ENCODE measurements at places on chromosomes 7 and 10.

DNA sequence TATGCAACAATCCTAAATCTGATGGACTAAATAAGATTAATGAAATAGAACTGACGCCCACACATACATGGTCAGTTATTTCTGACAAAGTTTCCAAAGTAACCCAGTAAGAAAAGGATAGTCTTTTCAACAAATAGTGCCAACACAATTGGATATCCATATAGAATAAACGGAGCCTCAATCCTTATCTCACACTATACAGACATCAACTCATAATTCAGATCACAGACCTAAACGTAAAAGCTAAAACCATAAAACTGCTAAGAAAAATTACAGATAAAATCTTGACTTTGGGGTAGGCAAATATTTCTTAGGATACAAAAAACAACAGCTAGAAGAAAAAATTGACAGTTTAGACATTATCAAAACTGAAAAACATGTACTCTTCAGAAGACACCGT lies 8.5 kb downstream of the CACUL1 start:
- DNase-seq: no peak

- DNase-seq: no peak
Observed at GRCh38 chr10:125201791-125202622, 41.6 kb upstream of the CTBP2 start.

DNA sequence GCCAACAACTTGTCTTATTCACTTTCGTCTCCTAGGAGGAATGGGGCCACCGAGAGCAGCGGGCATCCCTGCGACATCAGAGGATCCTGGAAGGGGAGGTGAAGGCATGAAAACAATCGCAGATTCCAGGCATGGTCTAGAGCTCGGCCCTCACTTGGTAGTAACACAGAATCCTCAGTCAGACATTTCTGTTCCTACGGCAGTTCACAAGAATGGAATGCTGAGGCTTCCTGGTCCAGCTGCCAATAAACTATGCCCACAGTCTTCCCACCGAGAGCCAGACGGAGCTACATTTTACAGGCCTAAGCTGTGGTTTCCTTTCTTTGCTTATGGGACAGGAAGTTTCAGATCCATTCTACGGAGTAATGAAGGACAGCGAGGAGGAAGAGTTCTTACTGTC lies 75.8 kb downstream of the OR13A1 start:
- no peak for DNase-seq

- DNase-seq: no peak
Observed at GRCh38 chr10:74955796-74956195, 129.4 kb downstream of the KAT6B start.

DNA sequence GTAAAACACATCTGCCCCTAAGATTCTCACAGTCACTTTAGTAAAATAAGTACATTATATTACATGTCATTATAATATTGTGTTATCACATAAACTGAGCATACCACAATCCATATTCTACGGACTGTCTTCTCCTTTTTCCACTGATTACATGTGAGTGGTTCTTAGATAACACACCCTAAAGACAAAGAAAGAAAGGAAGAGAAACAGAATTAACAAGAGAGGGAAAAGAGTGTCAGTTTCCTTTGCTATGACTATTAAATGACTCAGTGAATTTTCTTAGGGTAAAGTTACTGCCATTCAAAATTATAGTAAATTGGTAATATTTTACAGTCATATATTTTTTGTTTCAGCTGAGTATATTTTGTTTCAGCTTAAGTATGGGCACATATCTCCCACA lies 268.3 kb downstream of the TWIST1 start:
- DNase-seq: no peak

GRCh38 chr7:909358-910329 lies 33.3 kb downstream of the GET4 start:
- peak; percentile 17 for DNase-seq

GRCh38 chr7:43198599-43199090 lies 86.2 kb downstream of the HECW1 start:
- DNase-seq: no peak

- DNase-seq: no peak
Observed at GRCh38 chr10:99233689-99234037, 2.0 kb downstream of the HPSE2 start.

DNA sequence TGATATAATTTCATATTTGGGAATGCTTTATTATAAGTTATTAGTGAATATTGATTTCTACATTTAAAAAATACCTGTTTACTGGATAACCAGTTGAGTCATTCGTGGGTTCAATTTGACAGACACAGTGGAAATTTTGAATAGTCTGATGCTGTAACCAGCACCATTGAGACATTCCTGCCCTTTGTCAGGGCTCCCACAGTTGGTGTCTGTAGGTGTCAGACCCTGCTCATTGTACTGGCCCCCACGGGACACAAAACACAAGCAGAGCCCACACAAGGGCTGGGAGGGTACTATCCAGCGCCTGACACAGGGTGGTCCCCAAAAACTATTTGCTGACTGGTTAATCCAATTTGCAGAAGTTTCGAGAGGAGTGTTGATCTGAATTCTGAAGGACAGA lies 35.9 kb downstream of the EEPD1 start:
- DNase-seq: no peak
